ENCODE measurements at places on chromosomes 3 and 15. TPM values are rescaled to one million over a fixed set of nuclear protein-coding genes. Genes with fewer than 3 reads are reported as not detected.

SAMD7 gene
- total RNA-seq: not detected

IGDCC3 gene
- 6.3 TPM for total RNA-seq

DNA sequence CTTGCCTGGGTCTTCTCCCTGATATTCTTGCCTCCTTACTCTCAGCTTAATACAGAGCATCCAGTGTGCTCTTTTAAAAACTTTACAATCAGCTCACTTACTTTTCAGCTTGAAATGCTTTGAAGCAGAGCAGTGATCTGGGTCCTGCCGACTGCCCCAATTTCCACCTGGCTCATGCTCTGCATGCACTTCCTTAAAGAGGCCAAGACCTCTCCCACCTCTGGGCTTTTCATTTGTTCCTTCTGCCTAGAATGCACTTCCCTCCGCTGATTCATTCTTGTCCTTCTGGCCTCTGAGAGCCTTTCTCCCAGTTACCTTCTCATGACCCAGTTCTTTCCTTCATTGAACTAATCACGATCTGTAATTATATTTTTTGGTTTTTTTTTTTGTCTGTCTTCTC lies 1.9 kb upstream of the CCNDBP1 start:
- DNase-seq: no peak

DNA sequence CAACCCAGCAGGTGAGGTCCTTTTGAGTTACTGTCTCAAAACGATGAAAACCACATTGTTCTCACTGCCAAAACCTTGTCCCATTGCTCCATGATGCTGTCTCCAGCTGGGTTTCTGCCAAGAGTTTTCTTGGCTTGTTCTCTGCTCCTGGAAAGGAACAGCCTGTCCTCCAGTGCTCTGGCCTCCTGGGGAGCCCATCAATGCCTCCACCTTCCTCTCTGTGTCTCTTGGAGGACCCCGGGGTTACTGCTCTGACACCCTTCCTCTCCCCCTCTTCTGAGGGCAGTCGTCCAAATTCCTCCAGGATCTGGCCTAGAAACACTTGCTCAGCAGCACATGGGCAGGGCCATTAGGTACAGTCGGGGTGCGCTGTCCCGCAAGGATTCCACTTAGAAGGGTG lies 63.9 kb upstream of the RGMA start:
- no peak for DNase-seq

Data from endodermal cell (in vitro differentiated cells).